ENCODE measurements at places on chromosomes 4 and X. TPM values are rescaled to one million over a fixed set of nuclear protein-coding genes. Genes with fewer than 3 reads are reported as not detected.

IL21 gene
- not detected for total RNA-seq

- no peak overlapping the region for H3K27ac ChIP-seq
- peaks cover 39% of the 10 kb centered on the region for H3K4me1 ChIP-seq
- H3K27me3 ChIP-seq: no peaks in the 10 kb centered on the region
- H3K4me3 ChIP-seq: no peak overlapping the region
Observed at GRCh38 chrX:10041383-10041782, 74.2 kb downstream of the CLDN34 start.

ADH1B gene
- not detected for total RNA-seq

USP26 gene
- total RNA-seq: not detected

- no peaks in the 10 kb centered on the region for H3K4me1 ChIP-seq
- H3K36me3 ChIP-seq: no peaks in the 10 kb centered on the region
- DNase-seq: no peak
- H3K4me3 ChIP-seq: no peak overlapping the region
Observed at GRCh38 chr4:95749204-95749603, 90.7 kb upstream of the PDHA2 start.

HMX1 gene
- total RNA-seq: not detected

- H3K27ac ChIP-seq: no peak overlapping the region
- no peaks in the 10 kb centered on the region for H3K4me1 ChIP-seq
- no peaks in the 10 kb centered on the region for H3K27me3 ChIP-seq
- no peak overlapping the region for H3K4me3 ChIP-seq
- no peak for DNase-seq
Observed at GRCh38 chr4:62399242-62399641, 1199.1 kb downstream of the ADGRL3 start.

PTCHD1 gene
- not detected for total RNA-seq

GPR50 gene
- total RNA-seq: not detected

GRCh38 chr4:176526704-176527103 is 206.9 kb downstream of the SPCS3 start:
- H3K36me3 ChIP-seq: no peaks in the 10 kb centered on the region
- DNase-seq: no peak
- H3K4me1 ChIP-seq: no peaks in the 10 kb centered on the region
- no peak overlapping the region for H3K4me3 ChIP-seq
- H3K27me3 ChIP-seq: peaks cover 7% of the 10 kb centered on the region

MCF2 gene
- total RNA-seq: 0.13 TPM

SRP72 gene
- 145 TPM for total RNA-seq

FAM9B gene
- not detected for total RNA-seq

GRCh38 chr4:36343501-36344175 is 62.2 kb downstream of the DTHD1 start:
- no peak overlapping the region for H3K4me3 ChIP-seq
- H3K36me3 ChIP-seq: no peaks in the 10 kb centered on the region
- no peaks in the 10 kb centered on the region for H3K27me3 ChIP-seq
- H3K27ac ChIP-seq: no peak overlapping the region
- H3K4me1 ChIP-seq: no peaks in the 10 kb centered on the region
